ENCODE measurements at places on chromosomes 4 and X.
A peak's percentile ranks its signal among the peaks of the same experiment; 100 is the strongest.

DNA sequence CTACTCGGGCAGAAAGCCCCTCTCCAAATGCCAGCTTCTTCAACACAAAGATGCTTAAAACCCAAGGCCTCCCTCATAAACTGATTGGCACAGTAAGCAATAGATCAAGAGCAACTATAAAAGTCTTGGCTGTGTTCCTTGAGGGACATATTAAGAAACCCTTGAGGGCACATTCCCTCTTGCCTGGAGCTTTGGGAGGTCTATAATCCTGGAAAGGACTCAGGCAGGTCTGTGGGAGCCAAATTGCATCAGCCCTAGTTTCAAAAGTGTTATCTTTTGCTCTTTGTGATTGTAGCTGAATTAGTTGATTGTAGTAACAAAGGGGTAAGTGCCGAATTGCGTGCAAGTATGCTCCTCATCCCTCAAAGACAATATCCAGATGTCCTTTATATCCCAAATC, 18.6 kb upstream of the SETD7 start:
- no peak for DNase-seq

DNA sequence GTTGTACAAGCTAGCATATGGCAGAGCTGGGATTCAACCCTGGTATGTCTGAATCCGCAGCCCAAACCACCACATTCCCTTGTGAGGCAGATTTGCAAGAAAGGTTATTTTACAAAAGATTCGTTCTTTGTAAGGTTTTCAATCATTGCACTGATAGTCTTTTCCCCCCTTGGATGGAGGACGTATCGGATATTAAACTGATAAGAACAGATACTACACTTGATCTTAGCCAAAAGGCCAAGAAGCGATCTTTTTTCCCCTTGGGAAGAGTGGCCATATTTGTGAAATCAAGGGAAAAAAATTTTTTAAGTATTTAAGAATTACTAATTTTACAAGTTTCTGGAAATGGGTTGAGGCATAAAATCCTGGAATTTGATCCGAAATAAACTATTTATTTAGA, 34.4 kb upstream of the MSMO1 start:
- DNase-seq = no peak

DNA sequence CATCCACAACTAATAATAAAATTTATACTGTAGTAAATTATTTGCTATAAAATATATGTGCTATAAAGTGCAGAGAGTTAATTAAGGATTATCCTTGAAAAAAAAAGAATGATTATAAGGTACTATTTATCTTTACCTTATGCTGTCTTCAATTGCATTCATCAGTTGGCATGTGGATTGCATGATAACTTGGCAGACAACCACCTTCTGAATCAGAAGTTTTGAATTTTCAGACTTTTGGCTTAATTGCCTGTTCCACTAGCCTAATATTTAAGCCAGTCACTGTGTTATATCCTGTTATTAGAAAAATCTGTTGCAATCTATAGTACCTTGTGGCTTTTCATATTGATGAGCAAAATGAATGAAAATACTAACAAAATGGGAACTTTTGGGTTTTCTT, 1040.3 kb upstream of the PCDH10 start:
- no peak for DNase-seq

- DNase-seq = no peak
Observed at GRCh38 chr4:163816494-163816893, 322.0 kb downstream of the TMA16 start.

DNA sequence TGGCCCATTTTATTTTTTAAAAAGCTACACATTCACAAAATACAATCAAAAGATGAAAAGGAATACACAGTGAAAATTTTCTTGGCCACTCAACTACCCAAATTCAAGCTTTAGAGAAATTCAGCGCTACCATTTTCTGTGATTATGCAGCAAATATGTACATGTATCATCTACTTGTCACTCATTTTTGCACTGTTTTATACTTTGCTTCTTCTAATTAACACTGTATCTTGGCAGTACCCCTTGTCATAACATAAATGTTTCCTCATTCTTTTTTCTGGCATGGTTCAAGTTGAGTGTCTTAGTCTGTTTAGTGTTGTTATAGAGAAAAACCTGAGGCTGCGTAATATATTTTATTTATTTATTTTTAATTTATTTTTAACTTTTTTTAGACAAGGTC, 15.7 kb upstream of the PPID start:
- no peak for DNase-seq

- no peak for DNase-seq
Observed at GRCh38 chr4:21226637-21227538, 526.6 kb downstream of the PACRGL start.

DNA sequence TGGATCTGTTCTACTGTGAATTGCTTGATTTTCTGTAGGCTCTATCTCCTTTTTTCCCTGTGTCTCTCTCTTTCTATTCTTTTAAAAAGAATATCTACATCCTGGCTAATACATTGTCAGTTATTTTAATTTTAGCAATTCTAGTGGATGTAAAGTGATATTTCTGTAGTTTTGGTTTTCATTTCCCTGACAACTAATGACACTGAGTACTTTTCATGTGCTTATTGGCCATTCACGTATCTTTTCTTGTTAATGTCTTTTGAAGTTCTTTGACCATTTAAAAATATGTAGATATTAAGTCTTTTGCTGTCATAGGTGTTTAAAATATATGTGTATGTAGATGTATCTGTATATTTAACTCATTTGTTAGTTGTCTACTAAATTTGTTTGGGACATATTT, 59.0 kb upstream of the SOX3 start:
- no peak for DNase-seq

DNA sequence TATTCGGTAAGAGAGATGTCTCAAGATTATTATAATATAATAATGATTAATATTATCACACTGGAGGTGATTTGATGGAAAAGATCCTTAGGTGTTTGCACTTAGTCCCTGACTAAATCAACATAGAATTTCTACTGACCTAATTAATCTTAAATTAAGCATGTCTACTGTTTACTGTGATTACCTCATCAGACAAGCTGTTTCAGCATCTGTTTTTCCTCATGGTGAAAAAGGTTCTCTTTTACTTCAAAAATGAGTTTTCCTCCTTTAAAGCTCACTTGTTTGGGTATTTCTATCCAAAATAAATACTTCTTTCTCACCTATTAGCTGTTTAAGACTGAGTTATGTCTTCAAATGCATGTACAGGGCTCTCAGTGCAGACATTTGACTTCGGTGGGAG, 407.8 kb downstream of the NKX6-1 start:
- DNase-seq = no peak

DNA sequence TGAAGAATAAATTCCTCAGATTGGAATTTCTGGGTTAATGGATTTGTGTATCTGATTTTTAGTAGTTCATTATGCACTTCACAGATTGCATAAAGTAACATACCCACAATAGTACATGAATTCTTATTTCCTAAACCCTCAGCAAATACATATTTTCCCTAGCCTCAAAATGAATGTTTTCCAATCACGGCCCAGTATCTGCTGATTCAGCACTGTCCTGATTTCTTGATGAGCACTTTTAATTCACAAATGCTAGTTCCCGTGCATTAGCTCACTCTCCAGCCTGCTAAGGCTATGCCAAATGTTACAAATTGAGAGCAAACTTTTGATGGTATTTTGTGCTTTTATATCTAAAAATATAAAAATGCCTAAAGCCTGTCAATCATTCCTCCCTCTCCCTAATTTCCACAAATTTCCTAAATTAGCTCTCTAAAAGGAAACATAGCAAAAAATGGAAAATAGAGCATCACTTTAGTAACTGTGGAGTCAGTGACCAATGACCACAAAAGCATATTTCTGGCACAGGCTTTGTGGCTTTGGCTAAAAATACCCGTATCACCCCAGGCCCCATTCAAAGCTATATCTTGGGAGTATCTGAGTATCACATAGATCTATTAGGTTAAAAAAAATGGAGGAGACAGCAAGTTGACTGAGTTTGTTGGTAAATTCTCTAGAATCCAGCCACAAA, 75.5 kb downstream of the NAF1 start:
- no peak for DNase-seq

- no peak for DNase-seq
Observed at GRCh38 chr4:38235354-38235753, 275.2 kb downstream of the PTTG2 start.

- DNase-seq = no peak
Observed at GRCh38 chr4:105119356-105119755, 27.3 kb upstream of the TET2 start.

- no peak for DNase-seq
Observed at GRCh38 chrX:107360788-107361360, 88.6 kb upstream of the FRMPD3 start.

DNA sequence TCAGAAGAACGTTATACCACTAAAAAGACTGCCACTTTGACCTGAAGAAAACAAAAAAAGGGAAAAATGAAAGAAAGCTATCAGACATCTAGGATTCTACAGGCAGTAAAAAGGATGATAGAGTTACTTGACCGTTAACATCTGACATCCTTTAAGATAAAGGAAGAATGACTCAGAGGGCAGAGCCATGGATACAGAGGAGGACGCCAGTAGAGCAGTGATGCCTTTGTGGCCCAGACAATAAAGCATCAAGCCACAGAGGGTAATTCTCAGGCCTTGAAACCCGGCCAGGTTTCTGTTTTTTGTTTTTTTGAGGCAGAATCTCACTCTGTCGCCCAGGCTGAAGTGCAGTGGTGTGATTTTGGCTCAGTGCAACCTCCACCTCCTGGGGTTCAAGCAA, 9.5 kb upstream of the BEX1 start:
- peak; percentile 2 for DNase-seq

GRCh38 chr4:15398732-15399131, 29.1 kb upstream of the C1QTNF7 start:
- DNase-seq = no peak

DNA sequence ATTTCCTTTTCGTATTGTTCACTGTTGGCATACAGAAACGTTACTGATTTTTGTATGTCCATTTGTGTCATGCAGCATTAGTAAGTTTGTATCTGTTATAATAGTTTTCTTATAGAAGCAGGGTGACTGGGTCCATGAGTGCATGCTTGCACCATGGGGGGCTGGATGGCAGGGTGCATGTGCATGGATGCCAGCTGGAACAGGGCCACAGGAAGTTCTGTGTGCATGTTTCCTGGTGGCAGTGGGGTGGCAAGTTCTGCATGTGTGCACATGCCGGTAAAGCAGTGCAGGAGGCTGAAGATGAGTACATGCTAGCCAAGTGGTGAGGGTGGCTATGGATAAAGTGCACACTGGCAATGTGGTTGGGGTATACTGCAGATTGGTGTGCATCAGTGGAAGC, 468.0 kb upstream of the KLHL4 start:
- DNase-seq = no peak

- no peak for DNase-seq
Observed at GRCh38 chr4:13151194-13151593, 332.9 kb downstream of the RAB28 start.

DNA sequence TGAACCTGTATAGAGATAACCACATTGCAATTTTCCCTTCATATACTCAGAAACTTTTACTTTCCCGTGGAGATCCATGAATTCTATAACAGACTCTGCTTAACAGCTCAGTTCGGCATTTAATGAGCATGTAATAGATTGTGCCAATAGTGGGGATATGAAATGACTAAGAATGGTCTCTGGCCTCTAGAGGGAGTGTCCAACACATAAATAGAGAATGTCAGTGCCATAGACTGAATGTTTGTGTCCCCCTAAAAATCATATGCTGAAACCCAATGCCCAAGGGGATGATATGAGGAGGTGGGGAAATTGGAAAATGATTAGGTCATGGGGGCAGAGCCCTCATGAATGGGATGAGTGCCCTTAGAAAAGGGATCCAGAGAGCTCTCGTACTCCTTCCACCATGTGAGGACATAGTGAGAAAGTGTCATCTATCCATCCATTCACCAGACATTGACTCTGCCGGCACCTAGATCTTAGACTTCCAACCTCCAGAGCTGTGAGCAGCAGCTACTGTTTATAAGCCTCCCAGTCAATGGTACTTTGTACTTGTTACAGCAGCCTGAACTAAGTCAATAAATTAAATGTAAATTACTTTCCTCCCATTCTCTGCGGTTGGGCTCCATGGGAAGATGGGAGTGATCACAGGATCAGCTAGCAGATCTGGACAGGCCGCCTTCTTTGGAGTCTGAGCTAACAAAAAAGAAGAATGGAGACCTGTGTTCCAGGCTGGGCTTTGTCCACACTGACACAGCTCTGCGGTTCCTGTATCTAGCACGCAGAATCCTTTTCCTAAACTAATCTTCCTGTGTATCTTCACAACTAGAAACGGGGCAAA, 28.1 kb upstream of the HPSE start:
- peak; percentile 78 for DNase-seq

DNA sequence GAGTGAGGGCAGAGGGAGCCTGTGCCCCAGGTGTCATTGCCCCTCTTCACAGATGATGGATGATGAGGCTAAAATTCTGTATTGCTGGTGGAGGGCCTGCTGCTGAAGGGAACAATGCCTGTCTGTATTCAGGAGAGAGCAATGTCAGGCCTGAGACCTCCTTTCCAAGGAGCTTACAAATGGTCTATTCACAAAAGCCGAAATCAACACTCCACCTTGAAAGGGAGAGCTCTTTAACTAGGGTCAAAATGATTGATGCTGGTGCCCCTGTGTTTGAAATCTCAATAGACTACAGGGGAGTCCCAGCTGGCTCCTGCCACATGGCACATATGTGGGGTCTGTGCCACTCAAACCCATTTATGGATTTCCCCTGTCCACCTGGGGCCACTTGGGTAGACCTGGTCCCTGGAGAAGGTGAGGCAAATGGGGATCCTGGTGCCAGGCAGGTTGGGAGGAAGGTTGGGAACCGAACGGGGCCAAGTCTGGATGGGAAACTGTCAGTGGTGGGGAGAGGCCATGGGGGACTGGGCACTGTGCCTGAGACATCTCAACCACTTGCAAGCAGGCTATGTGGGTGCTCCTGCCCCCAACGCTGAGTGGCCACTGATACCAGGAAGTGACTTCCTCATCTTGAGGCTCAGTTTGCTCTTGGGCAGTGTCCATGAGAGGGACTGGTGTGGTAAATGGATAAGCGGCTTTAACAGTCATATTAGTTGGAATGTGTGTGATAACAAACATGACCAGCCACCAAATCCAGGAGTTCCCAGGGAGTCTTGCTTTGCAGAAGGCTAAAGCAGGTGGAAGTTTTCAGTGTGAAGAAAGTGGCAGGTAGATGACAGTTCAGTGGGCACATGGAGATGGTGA, 223.8 kb upstream of the PSAPL1 start:
- DNase-seq = peak; percentile 68

DNA sequence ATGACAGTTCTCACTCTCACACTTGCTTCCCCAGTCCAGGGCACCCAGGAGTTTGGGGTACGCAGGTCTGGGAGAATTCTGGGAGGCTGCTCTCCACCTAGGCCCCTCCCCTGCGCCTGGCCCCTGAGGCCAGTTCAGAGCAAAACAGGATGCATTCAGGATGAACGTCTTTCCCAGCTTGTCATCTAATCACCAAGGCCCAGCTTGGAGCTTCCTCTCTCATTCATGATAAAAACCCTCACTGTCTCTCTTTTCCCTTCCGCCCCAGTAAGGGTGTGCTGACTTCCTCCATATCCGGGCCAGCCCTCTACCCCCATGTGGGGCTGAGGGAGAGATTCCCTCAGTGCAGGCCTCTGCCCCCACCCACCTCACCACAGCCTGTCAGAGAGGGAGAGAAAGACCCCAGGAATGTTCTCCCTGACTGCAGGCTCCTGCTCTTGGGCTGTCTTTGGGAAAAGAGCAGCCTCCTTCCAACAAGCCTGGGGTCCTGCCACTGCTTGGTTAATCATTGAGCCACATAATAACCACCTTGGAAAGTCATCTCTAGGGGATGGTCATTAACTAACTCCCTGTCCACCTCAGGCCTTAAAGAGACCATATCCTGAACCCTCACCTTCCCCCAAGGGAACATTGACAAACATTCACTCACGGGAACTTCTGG, 50.1 kb downstream of the STARD8 start:
- DNase-seq = no peak

- no peak for DNase-seq
Observed at GRCh38 chr4:142701017-142701416, 145.1 kb downstream of the INPP4B start.
